ENCODE measurements at places on chromosomes 11 and 22.

- DNase-seq: no peak
Observed at GRCh38 chr11:10693509-10694081, at the start of gene IRAG1. Gene IRAG1, minus strand, starts transcription at chr11:10693755. Its CDS starts 153 bp downstream, at chr11:10693602.

DNA sequence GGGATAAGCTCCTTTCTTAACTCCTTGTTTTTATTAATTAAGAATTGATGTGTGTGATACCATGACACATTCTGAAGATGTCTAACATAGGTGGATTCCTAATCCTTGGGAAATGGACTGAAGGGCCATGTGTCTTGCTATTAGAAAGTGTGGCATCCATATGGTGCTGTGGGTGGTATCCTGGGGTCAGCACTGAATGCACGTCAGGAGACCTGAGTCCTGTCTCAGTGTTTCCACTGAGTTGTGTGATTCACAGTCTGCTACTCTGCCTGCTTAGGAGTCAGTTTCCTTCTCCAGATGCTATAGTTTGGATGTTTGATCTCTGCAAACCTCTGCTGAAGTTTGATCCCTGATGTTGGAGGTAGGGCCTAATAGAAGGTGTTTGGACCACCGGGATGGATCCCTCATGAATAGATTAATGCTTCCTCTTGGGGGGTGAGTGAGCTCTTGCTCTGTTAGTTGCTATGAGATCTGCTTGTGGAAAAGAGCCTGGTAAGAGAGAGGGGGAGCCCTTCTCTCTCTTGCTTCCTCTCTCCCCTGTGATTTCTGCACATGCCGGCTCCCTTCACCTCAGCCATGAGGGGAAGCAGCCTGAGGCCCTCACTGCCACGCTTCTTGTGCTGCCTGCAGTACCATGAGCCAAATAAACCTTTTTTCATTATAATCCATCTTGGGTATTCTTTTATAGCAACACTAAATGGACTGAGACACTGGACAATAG, 666.5 kb downstream of the NTM start:
- DNase-seq: no peak

DNA sequence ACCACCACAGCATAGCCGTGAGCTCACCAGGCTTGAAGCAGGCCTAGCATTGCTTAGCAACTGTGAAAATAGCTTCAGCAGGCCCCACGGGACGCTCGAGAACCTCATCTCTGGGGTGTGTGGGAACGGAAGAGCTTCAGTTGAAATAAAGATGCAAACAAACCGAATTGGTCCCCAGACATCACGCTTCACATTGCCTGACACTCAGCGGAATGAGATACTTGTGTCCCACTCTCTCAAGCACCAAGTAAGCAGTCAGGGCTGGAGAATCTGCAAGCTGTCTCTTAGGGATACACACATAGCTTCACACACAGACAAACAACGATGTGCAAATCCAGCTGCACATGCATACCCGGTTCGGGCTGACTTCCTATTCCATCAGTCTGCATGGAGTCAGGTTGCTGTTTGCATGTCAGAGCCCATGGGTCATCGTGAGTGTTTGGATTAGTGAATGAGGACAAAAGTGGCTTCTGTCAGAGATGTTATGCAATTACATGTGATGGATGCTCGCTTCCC, 205.7 kb downstream of the SNX19 start:
- DNase-seq: no peak

DNA sequence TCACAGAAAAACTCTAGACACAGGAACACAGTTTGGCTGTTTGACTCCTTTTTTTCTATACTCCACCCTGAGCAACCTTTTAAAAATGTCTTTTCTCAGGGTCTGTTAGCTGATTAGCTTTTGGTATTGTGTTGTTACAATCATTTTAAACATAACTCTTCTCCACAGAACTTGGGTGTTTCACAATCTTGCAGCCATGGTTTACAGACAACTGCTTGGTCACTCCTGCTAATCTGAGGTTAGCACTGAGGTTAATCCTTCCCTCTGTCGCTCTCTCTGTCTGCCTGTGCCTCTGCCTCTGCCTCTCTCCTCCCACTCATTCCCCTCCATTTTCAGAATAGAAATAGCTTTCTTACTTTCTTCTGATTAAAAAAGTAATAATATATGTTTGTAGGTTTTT, 62.4 kb upstream of the ZBED5 start:
- DNase-seq: no peak

DNA sequence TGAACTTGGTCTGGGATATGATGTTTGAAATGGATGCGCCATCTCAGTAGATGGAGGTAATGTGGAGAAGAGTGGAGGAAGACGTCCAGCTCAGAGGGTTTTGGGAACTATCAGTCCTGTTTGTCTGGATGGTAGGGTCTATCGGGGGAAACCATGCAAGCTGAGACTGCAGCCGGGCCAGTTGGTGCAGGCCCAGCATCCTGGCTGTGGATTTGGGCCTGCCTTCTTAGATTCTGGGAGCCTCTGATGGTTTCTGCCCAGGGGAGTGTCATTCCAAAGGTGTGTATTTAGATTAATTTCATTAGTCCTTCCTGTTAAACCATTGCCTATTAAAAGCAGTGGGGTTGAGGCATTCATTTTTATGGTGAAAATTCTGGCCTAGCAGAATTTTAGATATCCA, 31.6 kb downstream of the BMAL1 start:
- DNase-seq: no peak

DNA sequence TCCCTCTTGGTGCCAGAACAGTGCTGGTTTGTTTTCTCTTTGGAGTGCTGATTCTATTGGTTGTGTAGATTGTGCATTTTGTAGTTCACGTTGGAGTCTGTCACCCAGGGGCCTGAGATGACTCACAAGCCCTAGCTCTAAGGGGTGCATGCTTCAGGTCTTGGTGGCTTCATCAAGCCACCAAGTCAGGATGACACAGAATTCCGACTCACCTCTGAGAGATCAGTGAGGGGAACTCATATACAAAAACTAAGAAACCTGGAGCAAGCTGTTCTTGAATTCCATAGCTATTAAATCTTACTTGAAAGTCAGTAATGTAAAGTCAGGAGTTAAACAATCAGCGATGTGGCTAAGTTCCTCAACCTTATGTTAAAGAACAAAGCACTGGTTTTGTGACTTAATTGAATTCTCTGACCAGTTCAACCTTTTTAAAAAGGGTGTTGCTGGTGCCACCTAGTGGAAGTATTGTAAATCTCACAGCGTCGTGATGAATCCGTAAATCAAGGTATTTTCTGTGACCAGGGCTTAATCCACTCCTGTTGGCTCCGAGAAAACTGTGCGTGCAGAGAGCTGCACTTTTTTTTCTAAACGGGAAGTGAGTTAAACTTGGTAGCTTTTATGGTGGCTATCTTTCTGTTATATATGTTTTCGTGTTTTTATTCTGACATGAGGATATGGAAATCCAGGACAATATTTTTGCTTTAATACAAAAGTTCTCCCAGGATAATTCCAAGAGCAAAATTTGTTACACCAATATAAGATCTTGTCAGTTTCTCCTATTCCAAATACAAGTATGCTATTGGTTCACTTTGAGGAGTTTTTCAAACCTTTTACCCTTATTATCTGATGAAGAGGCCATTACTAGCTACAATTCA, 14.6 kb downstream of the MMP13 start:
- DNase-seq: peak; percentile 69

DNA sequence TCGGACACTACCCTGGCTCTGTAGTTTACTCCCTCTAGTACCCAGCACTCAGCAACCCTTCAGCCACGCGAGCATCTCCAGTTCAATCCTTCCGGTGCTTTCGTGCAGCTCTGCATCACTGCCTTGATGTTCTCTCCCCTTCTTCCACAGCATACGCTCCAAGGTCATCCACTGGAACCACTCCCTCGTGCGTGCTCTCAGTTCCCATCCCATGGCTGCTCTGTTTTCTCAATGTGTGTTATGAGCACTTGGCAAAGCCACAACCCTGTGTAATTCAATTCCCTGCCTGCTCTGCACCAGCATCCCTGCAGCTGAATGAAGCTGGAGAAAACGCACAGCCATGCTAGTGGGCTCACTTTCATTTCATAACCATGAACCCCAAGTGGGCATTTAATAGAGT, 38.5 kb upstream of the NFRKB start:
- no peak for DNase-seq

- DNase-seq: no peak
Observed at GRCh38 chr11:33924341-33924740, 32.5 kb upstream of the LMO2 start.

DNA sequence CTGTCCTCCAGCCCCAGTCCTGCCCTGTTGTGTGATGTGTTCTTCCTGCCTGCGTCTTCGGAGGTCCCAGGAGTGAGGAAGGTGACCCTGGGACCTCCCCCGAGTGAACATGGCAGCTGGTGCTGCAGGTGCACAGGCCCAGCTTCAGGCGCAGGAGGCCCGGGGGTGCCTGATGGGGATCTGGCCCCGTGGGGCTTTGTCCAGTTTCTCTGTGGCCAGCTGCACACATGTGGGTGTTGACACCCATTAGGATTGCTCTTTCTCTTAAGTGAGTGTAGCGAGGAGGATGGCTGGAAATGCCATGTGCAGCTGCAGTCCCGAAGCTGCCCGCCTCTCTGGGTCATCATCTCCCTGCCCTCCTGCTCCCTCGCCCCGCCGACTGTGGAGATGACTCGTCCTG, 1279.7 kb downstream of the BRD1 start:
- no peak for DNase-seq

DNA sequence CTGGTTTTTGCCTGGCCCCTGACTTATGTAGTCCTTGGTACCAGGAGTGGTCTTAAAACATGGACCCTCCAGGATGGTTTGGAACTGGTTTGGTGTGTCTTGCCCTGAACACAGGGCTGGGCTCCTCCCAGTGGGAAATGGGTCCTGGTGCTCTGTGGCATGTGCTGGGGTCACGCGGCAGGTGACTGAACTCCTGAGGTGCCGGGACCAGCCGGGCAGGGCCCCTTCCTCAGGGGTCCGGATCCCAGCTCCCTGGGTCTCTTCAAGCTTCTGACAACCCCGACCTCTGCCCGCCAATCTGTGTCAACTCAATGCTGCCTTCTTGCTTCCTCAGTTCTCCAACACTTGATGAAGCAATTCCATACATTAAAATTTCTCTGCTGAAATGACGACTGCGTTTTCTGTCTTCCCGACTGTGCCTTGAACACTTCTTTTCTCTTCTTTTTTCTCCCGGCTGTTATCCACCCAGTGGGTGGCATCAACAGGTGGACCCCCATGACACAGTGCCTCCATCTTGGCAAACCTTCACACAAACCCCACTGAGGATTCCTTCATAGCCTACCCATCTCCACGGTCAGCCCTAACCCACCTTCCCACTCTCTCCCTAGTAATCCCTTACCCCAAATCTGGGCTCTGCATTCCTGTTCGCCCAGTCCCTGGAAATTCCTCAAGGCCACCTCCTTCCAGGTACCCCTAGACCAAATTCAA, 4.4 kb downstream of the IFT27 start:
- no peak for DNase-seq

All from LoVo (cell line).